ENCODE measurements at places on chromosomes 6 and 20.

DNA sequence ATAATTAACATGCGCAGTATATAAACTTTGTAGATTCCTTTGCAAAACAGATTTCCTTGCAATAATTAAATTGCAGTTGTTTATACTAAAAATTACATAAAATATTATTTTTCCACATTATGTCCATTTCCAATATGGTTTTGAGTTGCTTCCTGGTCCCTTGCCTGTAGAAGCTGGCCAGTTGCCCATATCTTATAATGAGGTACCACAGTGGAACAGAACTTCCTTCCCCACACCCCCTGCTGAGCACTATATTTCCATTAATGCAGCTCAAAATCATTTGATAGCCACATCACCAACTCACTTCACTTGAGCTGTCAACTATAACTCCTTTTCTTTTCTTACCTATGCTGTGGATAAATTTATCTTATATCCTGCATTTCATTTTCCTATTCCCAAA is 194.6 kb downstream of the DST start:
- no peak for DNase-seq

DNA sequence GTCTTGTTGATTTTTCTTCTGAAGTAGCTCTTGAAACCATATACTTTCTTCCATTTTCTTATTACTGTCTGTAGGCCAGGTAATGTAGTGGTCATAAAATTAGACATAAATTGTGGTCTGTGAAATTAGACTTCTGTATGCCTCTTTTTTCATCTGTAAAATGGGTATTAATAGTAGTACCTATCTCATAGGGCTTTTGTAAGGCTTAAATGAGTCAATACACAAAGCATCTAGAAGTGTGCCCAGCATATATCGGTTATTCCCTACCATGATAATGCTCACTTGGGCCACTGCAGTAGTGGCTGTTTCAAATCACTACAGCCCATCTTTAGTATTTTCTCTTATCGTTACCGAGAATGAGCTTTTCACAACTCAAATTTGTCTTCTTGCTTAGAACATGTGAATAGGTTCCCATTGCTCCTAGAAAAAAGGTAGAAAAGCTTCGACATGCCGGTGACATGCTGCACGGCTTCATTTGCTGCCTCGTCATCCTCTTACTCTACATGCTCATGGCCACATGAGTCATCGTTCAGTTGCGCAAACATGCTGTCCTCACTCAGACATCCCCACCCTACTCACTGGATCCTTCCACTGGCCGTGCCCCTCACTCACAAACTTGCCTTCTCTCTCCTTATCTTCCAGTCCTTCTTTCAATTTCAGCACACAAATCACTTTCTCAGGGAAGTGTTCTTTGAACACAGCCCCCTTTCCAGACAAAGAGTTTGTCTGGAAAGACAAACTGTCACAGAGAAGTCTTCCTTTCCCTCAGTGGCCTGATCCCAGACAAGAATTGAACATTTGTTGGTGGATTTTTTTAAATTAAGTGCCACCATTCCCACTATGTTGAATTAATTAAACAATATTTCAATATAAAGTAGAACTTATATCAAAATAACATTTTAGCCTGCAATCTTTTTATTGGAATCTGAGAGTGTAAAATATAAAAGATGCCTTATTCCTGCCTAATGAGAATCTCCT is 32.2 kb upstream of the ERVFRD-1 start:
- DNase-seq: peak; percentile 46

DNA sequence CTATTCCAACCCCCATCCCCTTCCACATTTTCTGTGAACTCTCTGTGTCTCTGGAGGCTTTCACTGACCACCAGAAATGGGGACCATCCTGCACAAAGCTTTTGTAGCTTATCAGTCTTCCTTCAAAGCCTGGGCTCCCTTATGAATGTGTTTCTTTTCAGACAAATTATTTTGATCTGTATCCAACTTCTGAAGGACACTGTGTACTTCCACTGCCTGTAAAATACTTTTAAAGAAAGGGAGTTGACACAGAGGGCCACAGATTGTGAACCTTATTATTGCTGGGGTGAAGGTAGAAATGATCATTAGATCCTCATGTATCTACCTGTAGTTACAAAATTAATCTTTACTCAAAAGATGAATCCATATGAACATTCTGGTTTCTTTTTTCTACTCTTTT is 135.6 kb downstream of the CARMIL1 start:
- DNase-seq: no peak

- DNase-seq: peak; percentile 52
Measured at GRCh38 chr6:79868098-79868722, 79.1 kb downstream of the ELOVL4 start.

GRCh38 chr6:7419065-7419464 is 29.5 kb downstream of the RIOK1 start:
- DNase-seq: no peak

GRCh38 chr20:41335591-41335990 is 5.0 kb upstream of the LPIN3 start:
- DNase-seq: no peak

- DNase-seq: no peak
Measured at GRCh38 chr6:136510299-136510698, 39.9 kb downstream of the MAP7 start.

- no peak for DNase-seq
Measured at GRCh38 chr6:151546941-151547659, 53.3 kb downstream of the CCDC170 start.

DNA sequence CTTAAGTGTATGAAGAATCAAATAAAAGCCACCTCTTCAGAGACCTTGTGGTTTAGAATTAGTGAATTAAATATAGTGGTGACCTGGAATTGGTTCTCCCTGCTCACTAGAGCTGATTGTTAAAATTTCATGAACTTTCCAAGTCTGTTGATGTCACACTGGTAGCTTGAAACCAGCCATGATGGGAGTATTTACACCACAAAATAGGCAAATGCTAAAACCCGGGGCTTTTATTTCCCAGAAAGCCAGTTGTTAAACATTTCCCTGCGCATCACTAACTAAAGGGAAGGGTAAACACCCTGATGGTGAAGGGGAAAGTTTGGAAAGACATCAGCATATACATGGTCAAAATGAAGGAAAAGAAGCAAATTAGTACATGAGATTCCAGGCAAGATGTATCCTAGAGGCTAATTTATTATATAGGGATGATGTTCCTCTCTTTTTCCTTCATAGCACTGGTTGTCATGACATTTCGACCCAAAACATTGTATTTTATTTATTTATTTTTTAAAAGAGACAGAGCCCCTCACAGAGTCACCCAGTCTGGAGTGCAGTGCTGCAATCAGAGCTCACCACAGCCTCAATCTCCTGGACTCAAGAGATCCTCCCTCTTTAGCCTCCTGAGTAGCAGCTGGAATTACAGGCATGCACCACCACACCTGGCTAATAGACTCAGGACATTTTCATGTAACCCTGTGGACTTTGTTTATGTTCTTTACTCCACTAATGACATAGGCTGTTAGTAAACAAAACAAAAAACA is 123.2 kb downstream of the RIN2 start:
- no peak for DNase-seq

DNA sequence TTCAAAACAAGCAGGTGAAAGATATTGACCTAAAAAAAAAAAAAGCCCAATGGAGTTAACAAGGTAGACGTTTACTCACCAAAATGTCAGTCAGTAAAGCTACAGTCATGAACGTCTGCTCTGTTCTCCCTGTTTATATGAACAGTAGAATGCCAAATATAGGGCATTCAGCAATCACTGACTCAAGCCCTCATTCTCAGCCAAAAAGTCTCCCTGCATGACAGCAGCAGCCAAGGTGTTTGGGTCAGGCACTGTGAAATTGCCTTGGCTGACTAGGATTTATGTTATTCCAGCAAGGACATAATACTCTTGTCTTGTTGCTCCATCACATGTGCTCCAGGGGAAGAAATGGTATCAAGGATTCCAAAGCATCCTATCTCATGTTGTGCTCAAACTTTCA is 194.7 kb upstream of the RSPO3 start:
- DNase-seq: no peak

DNA sequence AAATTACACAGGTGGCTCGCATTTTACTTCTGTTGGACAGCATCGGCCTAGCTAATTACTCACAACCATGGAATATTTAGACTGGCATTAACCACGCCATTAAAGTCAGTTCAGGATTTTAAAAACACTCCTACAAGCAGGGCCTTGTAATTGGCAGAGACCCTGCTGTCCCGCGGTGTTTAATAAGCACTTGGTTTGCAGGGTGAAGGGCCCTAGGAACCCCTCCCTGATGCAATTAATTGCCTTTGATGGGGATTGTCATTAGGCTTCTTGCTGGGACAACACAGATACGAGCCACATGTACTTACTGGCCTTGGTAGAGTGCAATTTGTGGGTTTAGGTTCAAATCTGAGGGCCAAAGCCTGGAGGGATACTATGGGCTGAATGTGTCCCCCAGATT is 7.8 kb upstream of the VSTM2L start:
- no peak for DNase-seq

- no peak for DNase-seq
Measured at GRCh38 chr6:83758533-83758932, 49.6 kb upstream of the SNAP91 start.

DNA sequence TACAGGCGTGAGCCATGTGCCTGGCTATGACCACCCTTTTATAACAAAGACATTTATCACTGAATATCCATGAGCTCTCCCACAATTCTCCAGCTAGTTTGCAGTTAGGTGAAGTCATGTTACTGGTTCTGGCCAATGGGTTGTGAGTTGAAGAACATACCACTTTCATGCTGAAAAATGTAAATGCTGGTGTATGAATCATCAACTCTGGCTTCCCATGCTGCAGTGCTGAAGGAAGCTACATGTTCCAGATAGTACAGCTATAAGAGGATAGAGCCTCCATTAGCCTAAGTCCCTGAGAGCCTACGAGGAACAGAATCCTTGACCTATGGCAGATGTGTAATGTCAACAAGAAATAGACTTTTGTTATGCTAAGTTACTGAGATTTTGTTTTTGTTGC is 180.4 kb downstream of the BTBD9 start:
- DNase-seq: peak; percentile 23

- DNase-seq: peak; percentile 47
Measured at GRCh38 chr20:1894951-1895673, at the start of gene SIRPA. TSS of gene SIRPA (plus strand) at chr20:1895407. CDS start at chr20:1895448, 41 bp downstream.

- DNase-seq: peak; percentile 48
Measured at GRCh38 chr6:81995548-81996289, 243.2 kb upstream of the TENT5A start.

DNA sequence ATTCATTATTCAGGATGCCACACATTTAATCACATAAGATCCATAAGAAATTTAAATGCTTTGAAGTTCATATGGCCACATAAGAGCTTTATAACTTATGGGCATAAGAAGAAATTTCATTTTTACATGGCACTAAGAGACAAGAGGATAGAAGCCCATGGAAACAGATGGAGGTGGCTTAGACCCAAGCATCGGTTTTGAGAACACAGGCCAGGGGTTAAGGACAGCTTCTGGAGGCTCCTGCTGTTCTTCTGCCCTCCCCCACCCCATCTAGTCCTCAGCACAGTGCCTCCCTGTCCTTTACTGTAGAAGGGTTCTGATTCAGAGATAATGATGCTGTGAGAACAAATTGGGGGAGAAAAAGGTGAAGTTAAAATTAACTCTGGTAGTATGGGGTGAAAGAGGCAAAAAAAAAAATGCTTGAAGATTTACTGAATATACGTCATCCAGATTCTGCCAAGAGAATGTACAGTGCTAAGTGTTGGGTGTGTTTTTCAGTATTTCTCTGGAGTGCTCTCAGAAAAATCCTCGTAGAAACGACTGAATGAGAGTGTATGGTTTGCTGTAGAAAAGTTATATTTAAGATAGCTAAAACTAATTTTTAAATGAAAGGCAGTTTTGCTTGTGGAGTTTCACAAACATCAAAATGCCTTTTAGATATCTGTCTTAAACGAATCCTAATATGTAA is 539.7 kb downstream of the QKI start:
- no peak for DNase-seq

DNA sequence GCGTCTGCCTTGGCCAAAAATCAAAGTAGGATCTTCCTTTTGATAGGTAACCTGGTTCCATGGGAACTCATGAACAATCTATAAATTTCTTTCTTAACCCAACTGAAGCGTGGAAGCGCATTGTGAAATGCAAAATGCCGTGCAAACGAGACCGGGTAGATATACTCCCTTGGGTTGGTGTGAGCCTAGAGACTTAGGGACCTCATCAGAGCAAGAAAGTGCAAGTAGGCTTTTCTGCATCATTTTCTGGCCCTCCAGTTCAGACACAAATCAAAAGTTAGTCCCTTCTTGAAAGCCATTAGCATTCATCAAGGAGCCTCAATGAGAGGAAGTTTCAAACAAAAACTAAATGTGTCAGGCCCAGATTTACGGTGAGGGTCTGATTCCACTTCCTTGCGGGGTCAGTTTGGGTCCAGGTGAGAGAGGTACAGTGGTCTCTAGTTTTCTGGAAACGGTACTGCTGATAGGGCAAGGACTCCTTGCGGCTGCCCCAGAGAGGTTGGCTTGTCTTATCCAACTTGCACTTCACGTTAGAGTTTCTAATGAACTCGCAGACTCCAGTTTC is 5.3 kb upstream of the ZNF184 start:
- no peak for DNase-seq

DNA sequence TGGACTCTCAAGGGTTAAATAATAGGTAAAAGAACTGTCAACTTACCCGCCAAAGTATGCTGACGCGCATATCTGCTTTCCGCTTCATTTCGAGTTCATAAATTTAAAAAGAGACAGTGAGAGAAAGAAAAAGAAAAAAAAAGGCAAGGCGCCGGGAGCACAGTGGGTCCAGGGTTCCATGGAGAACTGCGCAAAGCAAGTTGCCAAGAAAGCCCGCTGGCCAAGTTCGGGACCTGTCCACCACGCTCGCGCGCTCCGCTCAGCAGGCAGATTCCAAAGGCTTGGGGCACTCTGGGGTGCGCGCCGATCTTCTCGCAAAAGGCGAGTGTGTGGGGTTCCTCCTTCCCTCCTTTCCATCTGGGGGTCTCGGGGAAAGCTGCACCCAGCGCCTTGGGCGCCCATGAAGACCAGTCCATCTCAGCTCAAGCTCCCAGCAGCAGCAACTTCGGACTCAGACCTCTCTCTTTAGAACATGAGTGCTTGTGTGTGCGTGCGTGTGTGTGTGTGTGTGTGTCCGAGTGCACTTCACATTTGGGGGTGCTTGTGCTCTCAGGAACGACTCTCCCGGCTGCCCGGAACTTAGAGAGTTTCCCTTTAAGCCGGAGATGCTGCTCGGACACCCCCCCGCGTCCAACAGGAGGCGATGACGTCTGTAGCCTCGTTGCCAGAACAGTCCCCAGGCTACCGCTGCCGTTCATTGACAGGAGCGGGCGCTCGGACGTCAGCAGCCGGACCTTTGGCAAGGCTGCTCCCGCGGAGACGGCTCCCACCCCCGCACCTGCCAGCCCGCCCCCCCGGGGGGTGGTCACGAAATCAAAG is 180.0 kb downstream of the TBXT start:
- no peak for DNase-seq

DNA sequence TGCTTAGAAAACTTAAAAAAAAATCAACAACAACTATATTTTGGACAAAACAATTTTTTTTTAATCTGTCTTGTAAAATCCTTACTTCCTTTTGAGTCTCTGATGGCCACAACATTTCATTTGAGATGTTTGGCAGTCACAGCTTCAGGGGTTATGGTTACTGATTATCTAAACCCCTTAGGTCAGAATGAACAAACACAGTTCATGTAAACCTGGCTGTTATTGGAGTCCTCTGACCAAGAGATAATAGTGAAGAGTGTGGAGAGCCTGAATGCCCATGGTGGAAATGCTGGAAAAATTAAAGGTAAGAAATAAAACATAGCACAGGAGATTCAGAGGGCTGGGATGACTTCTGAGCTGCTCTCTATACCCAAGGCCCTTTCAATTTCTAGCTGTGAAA is 38.2 kb downstream of the TMX4 start:
- DNase-seq: no peak

- no peak for DNase-seq
Measured at GRCh38 chr6:75428204-75428603, 65.4 kb downstream of the FILIP1 start.
